ENCODE measurements at places on chromosomes 1 and 21.

DNA sequence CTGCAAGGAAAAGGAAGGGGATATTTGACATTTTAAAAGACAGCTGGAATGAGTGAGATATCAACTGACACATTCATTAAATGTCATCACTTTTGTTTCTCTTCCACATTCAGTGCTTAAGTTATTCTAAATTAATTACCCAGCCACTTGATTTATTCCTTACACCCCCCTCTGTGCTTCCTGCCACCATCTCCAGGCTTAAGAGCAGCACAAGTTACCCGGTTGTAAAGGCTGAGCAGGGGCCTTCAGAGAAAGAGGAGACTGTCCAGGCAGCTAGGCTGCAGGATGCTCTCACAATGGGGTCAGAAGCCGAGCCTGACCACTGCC lies 71.4 kb downstream of the SYT6 start:
- no peak for DNase-seq

DNA sequence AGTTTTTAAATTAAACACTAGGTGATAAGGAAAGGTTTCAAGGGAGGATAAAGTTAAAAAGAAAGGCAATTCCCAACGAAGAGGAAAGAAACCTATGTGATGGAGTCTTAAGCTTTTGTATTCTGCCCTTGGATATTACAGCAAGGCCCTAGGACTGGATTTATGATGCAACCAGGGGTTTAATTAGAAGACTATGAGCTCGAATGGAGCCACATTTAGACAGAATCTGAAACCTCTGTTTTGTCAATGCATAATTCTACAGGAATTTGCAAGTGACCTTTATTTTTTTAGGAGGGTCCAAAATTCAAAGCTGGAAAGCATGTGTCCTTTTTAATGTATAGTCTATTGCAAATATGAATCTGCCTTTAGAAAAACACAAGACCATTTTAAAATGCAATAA lies 37.9 kb downstream of the TGFB2 start:
- no peak for DNase-seq

DNA sequence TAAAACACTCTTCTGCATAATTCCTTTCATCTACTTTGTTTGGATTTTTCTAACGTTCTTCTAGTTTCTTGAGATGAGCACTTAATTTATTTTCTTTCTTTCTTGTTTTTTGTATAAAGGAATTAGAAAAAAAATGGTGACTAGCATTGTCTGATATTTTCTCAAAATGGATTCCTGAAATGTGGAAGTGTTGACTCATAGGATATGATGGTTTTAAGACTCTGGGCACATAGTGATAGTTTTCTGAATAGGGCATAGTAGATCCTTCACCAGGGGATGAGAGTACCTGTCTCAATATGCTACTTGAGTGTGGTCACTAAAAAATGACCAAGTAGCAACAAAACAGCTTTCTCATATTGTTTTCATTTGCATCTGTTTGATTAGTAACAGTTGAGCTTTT lies 100.9 kb downstream of the PEX14 start:
- peak; percentile 79 for DNase-seq

- no peak for DNase-seq
These were observed 42.4 kb downstream of the TTC39A start for GRCh38 chr1:51287966-51288365.

- DNase-seq = no peak
These were observed 760.2 kb downstream of the PLA2G4A start for GRCh38 chr1:187588917-187589316.

- no peak for DNase-seq
These were observed 59.0 kb upstream of the DIP2A start for GRCh38 chr21:46399686-46400085.

- peak; percentile 29 for DNase-seq
These were observed 67.6 kb downstream of the MAP3K21 start for GRCh38 chr1:233394860-233395717.

DNA sequence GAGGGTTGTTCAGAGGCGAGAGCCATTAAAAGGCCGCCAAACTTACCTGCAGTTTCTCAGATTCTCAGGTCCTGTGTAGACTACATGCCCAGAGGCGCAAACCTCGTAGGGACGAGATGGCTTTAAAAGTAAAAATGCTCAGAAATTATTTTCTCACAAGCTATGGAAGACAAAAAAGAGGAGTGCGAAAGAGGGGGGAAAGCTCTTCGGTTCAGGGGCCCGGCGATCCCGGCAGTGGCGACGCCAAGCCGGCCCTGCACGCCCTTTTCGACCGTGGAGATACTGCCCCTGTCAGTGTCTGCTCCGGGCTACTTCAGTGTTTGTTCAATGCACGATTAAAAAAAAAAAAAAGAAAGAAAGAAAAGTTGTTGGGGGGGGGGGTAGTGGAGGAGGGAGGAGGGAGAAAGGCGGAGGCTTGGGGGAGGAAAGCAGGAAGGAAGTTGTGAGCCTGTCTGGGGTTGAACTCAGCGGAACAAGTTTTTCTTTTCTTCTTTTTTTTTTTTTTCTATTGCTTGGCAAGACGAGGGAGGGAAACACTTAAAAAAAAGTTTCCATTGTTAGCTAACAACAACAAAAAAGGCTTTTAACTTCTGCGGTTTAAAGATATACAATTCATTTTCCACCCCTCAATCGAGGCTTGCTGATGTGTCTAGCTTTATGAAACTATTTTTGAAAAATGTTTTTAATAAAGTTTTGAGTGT lies at the start of gene ITPKB:
Gene ITPKB (minus strand): TSS at position 288 of the 701 bp plus-strand sequence. CDS start 1,824 bp downstream, outside the sequence.
- DNase-seq = peak; percentile 14

DNA sequence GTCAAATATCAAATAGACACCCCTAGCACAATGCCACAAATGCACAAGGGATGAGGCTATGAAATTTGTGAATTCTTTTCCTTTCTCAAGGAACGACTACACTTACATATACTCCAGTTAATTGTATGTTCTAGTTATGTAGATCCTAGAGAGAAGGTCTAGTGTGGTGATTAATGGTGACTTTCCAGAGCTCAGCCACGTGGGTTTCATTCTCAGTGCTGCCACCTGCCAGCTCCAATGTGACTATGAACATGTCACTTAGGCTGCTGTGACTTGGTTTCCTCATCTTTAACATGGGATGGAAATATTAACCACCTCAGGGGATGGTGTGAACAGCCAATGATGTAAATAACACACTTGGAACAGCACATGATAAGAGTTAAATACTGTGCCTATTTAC lies 138.3 kb downstream of the APP start:
- DNase-seq = no peak

DNA sequence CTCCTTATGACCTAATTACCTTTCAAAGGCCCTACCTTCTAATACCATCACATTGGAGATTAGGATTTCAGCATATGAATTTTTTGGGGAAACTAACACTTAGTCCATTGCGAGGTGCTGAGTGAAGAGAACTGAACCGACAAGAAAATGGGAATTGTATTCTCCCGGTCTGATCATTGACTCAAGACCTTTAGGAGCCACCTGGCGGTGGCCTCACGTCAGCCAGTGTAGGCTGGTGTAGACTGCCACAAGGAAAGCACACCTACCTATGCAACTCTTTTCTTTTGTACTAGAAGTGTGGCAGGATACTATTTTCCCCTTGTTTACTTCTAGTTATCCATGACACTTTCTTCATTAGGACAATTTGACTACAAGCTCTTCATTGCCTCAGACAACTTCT lies 333.5 kb upstream of the B3GALT2 start:
- DNase-seq = no peak

GRCh38 chr1:38559446-38560165 lies 300.0 kb downstream of the RRAGC start:
- DNase-seq = no peak

- no peak for DNase-seq
These were observed 105.3 kb downstream of the PGBD5 start for GRCh38 chr1:230320804-230321203.

DNA sequence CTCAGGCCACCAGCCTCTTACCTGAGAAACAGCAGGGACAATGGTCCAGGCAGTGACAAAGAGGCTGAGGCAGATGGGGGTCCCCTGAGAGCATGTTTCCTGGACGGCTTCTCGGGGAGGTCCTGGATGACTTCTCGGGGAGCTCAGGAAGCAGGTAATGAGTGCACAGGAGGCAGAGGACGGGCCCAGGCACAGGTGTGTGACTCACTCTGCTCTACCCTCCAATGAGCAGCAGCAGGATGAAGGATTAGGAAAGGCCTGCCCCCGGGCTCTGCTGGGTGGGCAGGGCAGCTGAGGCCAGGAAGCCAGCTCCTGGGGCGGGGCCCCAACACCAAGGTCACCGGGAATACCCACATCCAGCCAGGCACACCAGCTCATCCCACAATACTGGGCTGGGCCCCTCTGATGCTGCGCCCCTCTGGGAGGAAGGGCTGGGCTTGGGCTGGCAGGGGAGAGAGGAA lies 17.2 kb upstream of the PTAFR start:
- no peak for DNase-seq

- DNase-seq = no peak
These were observed 1.3 kb downstream of the CRYZ start for GRCh38 chr1:74731399-74732052.

DNA sequence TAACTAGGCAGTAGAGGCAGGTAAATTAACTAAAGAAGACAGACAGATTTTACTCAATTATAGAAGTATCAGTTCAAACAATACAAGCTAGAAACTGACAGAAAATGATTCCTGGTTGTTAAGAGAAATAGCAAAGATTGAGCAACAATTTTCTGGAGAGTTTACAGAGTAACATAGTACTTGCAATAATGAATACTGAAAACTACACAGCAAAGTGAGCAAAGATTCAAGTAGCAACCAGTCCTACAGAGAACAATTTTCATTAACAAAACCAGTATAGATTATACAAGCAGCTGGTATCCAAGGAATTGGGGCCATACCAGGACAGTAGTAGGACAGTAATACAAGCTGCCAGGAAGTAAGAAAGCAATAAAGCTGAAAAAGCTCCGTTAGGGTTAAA lies 37.6 kb downstream of the EYA3 start:
- DNase-seq = no peak

DNA sequence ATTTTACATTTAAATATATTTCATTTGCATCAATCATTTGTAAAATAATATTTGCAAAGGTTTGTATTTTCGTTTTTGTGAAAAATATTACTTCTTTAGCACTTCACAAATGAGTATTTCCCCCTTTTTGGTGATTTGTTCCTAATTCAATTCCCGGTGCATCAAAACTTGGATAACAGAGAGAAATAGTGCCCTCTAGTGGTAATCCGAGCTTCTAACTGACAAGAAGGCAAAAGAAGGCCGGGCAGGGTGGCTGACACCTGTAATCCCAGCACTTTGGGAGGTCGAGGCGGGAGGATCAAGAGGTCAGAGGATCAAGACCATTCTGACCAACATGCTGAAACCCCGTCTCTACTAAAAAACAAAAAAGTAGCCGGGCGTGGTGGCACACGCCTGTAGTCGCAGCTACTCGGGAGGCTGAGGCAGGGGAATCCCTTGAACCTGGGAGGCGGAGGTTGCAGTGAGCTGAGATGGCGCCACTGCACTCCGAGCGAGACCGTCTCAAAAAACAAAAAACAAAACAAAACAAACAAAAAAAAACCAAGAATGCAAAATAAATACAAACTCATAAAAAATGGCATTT lies 137.7 kb downstream of the COL11A1 start:
- peak; percentile 37 for DNase-seq

- DNase-seq = peak; percentile 60
These were observed 6.5 kb downstream of the GALNT2 start for GRCh38 chr1:230073371-230074035.

- no peak for DNase-seq
These were observed 542.5 kb downstream of the OMA1 start for GRCh38 chr1:58003988-58004387.

DNA sequence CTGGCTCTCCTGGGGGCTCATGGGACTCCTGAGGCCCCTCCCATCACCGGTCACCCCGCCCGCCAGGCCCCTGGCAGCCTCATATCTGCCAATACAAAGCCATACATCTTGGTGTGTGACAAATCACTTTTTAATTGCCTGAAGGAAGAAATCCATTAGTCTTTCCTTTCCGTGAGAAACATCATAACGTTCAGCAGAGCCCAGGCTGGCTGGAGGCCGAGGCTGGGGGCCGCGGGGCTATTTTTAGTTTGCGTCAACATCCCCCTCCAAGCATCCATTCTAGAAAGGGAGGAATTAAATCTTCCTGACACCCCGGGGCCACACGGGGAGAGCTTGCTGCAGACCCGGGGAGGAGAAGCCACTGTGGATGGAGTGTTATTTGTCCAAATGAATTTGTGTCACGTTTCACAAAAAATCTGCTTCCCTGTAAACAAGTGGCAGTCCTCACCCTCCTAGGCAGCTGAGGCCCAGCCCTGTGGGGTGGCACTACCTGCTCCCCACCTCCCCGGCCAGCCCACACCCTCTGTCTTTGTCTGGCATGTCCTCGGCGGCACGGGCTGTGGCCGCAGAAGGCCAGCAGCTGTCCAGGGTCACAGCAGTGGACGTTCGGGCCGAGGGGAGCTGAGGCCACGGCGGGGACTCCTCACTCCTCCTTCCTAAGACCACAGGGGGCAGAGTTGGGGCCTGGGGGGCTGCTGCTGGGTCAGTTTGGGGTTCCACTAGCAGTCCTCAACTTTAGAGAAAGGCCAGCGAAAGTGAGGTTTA lies 236.9 kb upstream of the VAMP3 start:
- DNase-seq = no peak

DNA sequence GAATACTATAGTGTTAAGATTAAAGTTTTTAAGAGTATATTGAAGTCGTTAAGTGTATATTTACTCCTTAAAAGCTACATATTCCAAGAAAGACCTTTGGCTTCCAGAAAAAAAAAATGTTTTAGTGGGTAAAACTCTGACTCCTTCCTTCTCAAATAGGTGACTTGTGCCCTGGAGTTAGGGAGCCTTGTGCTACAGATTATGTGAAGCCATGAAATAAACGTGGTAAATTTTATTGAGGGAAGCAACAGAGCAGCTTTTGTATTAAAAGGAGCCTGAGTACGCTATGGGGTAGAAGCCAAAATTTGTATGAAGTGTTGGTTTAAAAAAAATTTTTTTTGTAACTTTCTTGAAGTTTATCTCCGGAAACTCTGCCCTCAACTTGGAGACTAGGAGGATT lies 994 bp downstream of the RO60 start:
- no peak for DNase-seq

DNA sequence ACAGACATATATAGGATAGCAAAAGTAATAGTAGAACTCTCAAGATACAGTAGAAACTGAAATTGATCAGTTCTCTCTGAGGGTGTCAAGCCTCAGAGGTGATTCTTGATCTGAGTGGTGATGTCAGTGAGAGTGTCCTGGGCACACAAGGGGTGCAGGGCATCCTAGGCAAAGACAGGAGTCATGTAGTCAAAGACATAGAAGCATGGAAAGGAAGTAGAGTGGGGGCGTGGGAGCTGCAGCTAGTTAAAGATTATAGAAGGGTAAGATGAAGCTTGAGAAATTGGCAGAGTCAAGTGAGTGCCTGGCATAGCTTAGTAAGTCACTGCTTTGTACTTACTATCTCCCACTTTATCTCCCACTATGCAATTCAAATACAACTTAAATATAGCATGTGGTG lies 22.8 kb downstream of the CDC7 start:
- no peak for DNase-seq

DNA sequence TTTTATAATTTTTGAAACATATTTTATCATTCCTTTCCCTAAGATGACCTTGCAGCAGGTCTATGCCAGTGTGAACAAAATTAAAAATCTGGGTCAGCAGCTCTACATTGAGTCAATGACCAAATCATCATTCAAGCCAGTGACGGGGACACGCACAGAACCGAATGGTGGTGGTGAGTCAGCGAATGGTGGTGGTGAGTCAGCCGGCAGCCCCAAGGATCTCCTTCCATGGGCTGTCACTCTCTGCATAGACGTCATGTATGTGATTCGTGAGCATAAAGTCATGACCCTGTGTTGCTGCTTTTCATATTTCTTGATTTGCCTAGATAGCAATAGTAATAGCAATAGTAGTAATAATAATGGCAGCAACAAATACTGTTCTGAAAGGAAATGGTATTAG lies 26.3 kb downstream of the PER3 start:
- peak; percentile 77 for DNase-seq

GRCh38 chr1:45394342-45394741 lies 54.1 kb upstream of the MUTYH start:
- no peak for DNase-seq
